ENCODE measurements at places on chromosomes 1 and 21.

GRCh38 chr1:187959062-187959461 is 1130.3 kb downstream of the PLA2G4A start:
- DNase-seq: peak; percentile 6

DNA sequence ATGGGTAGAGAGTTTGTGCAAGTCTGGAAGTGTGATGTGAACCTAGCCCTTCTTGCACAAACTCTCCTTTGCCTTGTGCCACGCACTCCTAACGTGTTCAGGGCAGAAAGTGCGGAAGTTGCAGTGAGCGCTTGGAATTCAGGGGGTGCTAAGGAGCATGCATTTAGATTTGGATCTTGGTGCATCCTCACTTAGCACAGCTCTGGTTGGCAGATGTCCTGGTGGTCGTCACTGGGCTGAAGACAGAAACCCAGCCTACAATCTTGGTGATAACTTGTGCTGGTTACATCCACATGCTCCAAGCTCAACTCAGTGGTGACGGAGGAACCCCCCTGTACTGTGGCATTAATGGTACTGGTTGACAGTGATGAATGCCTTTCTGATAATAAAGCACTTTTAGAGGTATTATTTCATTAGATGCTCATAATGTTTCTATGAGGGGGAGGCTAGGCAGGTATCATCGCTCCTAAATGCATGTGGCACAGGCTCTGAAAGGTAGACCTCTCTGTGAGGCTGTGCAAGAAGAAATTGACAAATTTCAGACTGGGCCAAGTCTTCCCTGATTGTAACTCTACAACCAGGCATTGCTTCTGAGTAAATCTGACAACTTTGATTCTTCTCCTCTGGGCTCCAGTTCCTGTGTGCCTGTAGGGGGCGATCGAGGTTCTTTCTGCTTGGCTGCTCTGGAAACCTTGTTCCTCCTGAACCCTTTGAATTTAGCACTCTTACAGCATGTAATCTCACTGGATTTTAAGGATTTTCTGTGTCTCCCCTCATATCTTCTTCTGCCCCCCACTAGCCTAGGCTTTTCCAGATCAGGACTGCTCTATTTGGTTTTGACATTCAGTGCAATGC is 40.6 kb downstream of the MAPKAPK2 start:
- peak; percentile 55 for DNase-seq

DNA sequence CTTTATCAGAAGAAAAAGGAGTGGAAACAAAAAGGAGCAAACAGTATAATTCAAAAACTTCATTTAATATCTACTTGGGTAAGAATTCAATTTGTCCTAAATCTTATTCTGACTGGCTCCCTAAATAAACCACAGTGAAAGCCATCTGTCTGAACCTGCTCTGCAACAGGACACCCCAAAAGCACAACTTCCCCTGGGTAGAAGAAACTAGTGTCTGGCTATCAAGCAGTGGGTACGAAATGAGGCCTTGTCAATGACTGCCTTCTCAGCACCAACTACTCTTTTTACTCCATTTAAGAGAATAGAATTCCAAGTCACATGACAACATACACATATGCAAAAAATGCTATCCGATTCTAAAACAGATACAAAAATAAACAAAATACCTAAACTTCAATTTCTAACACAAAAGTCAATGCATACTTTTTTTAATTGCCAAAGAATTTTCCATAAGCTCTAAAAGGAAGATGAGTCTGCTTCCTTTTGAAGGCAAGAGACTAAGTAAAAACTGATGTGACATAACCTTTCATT is 206.8 kb downstream of the SLC45A1 start:
- DNase-seq: no peak

GRCh38 chr1:81811757-81812371 is 11.1 kb downstream of the ADGRL2 start:
- DNase-seq: no peak

- no peak for DNase-seq
Measured at GRCh38 chr1:218412171-218412570, 67.0 kb downstream of the TGFB2 start.

DNA sequence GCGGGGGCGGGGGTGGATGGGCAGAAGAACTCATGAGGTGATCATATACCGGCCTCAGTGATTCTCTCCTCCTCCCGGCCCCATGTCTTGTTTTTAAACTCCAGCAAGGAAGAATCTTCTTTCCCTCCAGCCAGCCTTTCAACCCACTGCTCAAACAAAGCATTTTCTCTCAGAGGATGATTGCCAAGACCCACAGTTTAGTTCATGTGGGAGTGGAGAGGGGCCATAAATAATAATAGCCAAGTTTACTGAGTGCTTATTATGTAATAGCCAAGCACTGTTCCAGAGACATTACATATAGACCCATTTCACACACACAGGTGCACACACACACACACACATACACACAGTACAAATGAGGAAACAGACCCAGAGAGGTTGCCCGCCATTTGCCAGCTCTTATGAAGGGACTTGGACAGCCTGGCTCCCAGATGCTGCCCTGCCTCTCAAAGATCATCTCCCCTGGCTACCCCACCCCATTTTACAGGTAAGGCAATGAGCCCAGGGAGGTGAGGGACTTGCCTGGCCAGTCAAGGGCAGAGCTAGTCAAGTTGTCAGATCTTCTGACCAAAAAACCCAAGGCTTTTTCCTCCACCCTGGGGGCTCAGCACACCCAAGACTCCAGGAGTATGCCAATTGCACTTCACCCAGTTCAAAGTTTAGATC is 18.0 kb upstream of the BCAR3 start:
- DNase-seq: no peak

DNA sequence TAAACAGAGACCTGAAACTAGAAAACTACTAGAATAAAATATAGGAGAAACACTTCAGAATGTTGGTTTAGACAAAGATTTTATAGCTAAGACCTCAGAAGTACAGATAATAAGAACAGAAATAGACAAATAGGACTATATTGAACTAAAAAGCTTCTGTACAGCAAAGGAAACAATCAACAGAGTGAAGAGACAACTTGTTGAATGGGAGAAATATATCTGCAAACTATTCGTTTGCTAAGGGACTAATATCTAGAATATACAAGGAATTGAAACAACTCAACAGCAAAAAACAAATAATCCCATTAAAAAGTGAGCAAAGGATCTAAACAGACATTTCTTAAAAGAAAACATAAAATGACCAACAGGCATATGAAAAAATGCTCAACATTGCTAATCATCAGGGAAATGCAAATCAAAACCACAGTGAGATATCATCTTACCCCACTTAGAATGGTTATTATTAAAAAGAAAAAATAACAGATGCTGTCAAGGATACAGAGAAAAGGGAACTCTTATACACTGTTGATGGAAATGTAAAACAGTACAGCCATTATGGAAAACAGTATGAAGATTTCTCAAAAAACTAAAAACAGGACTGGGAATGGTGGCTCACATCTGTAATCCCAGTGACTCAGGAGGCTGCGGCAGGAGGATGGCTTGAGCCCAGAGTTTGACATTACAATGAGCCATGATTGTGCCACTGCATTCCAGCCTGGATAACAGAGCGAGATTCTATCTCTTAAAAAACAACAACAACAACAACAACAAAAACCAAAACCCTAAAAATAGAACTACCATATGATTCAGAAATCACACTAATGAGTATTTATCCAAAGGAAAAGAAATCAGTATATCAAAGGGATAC is 37.3 kb upstream of the ZSWIM5 start:
- no peak for DNase-seq

DNA sequence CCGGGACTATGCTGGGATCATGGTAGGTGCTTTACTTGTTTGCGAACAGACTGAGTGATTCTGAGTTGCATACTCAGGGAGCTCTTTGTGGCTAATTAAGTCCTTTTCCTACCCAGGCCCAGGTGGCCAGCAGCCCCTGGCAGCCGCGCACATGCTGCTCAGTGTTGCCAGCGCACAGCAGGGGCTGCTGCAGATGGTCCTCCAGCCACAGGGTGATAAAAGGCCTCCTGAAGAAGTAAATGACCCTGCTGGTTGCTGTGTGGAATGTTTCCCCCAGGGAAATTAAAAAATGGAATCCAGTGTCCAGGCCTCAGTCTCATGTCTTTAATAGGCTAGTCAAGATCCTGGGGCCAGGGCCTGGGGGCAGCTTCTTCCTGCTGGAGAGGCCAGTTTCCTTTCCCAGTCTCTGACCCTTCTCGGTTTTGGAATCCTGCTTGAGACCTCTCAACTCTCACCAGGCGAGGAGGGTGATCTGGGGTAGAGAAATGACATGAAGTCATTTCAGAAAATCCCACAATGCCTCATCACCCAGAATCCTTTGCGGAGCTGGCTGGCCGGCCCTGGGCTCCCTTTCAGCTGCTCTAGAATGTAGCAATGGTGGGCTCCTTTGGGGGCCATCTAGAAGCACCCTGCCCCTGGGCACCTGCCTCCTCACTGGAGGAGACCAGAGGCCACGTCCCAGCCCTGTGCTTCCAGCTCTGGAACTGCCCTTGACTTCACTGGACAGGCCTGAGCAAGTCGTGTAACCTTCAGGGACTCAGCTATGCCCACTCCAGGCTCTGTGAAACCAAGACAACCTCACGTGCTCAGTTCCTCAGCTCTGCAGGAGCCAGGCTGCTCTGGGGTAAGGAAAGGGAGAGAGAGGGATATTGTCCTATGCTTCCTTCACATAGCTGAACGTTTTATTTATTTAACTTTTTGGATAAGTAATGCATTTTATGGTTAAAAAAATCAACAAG is 131.4 kb downstream of the MRPS6 start:
- DNase-seq: no peak

- peak; percentile 48 for DNase-seq
Measured at GRCh38 chr1:39410915-39411436, 80.5 kb upstream of the BMP8A start.

DNA sequence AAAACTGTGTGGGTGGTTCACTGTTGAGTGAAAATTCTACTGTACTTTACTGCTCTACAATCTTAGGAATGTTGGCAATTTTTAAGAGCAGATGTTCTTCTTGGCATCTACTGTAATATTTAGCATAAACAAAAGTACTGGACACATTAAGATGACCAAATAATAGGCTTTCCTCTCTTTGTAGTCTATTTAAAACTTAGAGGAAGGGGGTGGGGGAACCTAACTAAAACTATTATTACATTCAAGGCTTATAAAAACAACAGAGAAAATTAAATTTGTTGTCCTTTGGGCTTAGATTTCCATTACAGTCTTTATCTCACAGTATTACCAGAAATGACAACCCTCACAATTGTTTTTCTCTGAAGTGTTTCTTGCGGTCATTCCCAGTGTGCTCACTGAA is 181.2 kb downstream of the PLPPR4 start:
- no peak for DNase-seq

GRCh38 chr1:89557956-89558355 is 33.3 kb downstream of the LRRC8B start:
- DNase-seq: no peak

DNA sequence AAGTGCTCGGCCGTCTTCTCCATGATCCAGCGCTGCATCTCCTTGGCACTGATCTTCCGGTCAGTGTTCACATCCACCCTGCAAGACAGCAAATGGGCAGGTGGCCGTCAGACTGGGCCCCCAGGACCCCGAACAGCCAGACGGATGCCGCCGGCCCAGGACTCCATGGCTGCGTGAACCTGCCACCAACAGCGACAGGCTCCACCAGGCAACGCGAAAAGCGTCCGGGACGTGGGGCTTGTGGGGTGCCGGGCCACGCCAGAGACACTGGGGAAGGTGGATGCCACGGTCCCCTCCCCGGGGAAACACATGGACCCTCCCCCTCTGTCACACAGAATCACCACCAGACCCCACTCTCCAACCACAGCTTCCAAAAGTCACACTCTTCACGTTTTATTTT is 7.9 kb downstream of the SDF4 start:
- DNase-seq: no peak

GRCh38 chr1:109775398-109775797 is 11.7 kb upstream of the EPS8L3 start:
- no peak for DNase-seq

- peak; percentile 25 for DNase-seq
Measured at GRCh38 chr1:246104927-246105326, 402.2 kb downstream of the SMYD3 start.

DNA sequence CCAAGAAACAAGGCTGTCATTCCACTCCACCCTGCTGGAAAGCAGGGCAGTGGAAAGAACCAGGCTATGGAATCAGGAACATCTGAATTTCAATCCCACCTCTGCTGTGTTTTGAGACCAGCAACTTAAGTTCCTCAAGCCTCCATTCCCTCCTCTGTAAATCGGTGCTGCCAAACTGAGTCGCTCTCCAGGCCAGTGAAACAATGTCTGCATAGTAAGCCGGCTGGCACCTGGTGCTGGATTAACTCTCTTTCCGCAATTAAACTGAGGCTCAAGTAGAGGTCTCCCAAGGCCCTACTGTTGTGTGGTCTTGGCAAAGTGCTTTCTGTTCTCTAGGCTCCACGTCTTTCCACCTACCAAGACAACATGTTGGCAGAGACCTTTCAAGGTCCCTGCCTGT is 65.3 kb downstream of the SSBP3 start:
- DNase-seq: no peak

DNA sequence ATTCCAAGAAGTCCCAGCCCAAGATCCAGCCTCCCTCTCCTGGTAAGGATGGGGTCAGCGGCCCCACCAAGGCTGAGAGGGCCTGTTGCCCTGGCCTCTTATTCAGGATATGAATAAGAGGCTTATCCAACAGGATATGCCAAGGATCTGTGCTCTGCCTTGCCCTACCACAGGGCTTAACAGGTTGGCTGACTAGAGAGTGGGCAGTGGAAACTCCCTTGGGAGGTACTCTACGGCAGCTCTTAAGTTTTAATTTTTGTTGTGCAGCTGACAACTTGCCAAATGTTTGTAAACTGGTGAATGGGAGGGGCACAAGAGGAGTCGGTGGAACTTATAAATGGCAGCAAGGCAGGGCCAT is 16.5 kb upstream of the PIGV start:
- no peak for DNase-seq

- no peak for DNase-seq
Measured at GRCh38 chr1:186681801-186682200, 1.6 kb upstream of the PTGS2 start.

DNA sequence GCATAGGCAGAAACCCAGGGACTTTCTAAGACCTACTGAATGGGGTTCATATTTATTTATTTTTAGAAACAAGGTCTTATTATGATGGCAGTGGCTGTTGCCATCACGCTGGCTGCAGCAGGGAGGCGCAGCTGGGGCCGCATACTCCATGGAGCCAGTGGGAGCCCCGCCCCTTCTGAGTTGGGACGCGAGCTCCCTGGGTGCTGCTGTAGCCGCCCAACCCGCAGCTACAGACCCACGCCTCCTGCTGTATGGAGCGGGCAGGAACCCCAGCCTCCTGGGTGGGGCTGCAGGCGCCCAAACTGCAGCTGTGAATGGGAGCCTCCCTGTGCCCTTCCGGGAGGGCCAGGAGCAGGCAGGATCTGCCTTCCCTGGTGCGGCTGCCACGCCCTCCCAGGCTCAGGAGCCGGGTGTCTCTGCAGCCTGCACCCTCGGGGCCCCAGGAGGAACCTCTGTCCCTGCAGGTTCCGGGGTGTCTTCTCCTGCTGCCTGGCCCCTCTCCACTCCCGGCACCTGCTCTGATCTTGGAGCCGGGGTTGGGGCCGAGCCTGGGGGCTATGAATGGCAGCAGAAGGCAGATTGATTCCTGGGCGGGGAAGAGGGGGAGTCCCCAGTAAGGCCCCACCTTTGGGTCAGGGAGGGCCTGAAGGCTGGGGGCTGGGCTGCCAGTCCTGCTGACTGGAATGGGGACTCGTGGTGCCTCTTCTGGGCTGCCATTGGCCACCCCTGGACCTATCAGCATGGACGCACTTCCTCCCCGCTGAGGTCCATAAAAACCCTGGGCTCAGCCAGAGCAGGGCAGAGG is 66.5 kb upstream of the LRRN2 start:
- no peak for DNase-seq

GRCh38 chr1:197224160-197224559 is 43.9 kb upstream of the CRB1 start:
- DNase-seq: no peak
